ENCODE measurements at places on chromosomes 7 and 10. TPM values are rescaled to one million over a fixed set of nuclear protein-coding genes. Genes with fewer than 3 reads are reported as not detected.

DNA sequence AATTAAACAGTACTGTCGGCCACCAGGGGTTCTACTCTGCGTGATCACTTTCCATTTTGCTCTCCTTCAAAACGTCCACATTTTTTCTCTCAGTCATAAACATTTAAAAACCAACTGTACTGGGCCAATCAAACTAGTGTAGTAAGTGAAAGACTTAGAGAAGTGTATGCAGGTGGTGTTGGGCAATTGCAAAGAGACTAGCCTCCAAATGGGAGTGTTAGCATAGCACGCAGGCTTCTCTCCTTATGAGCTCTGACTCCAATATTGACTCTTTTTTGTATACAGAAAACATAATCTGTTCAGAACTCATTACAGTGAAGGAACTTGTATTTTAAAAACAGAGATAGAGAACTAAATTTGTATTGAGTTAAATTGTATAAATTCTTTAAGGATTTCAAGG lies 150.6 kb downstream of the SDK1 start:
- H3K36me3 ChIP-seq = no peaks in the 10 kb centered on the region
- no peaks in the 10 kb centered on the region for H3K27me3 ChIP-seq

DNA sequence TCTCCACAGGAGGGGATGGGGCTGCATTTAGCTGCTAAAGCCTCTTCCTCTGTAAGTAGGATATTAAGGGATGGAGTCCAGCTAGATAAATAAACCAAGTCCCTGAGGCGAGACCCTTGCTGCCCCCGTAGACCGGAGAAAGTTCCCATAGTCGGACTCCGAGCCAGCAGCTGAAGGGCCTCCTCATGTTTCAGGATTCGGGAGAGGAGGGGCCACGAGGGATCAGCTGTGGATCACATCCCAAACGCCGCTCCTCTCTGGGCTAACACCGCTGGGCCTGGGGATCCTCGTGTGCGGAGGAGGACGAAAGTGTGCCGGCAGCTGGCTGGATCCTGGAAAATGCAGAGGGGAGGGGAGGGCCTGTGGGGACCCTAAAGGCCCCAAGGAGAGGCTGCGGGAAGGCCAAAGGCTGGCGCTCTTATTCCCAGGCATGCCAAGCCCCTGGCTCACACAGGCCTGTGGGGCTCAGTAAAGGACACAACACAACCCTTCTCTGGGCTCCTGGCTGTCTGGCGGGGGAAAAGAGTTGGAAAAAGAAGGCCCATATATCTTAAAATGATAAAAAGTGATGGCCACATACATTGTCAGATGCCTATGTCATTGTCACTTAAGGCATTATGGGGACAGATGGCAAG lies 82.5 kb upstream of the TMEM72 start:
- H3K27me3 ChIP-seq = no peaks in the 10 kb centered on the region
- DNase-seq = no peak
- H3K4me1 ChIP-seq = no peaks in the 10 kb centered on the region

- no peak overlapping the region for H3K4me3 ChIP-seq
- H3K4me1 ChIP-seq = peaks cover 7% of the 10 kb centered on the region
- no peaks in the 10 kb centered on the region for H3K27me3 ChIP-seq
- H3K36me3 ChIP-seq = no peaks in the 10 kb centered on the region
- no peak for DNase-seq
- no peak overlapping the region for H3K27ac ChIP-seq
Observed at GRCh38 chr10:96415891-96416554, 57.2 kb upstream of the OPALIN start.

- no peak for DNase-seq
- H3K27ac ChIP-seq = no peak overlapping the region
- no peaks in the 10 kb centered on the region for H3K4me1 ChIP-seq
- H3K4me3 ChIP-seq = no peak overlapping the region
Observed at GRCh38 chr10:103828107-103828506, 27.3 kb downstream of the SH3PXD2A start.

DNA sequence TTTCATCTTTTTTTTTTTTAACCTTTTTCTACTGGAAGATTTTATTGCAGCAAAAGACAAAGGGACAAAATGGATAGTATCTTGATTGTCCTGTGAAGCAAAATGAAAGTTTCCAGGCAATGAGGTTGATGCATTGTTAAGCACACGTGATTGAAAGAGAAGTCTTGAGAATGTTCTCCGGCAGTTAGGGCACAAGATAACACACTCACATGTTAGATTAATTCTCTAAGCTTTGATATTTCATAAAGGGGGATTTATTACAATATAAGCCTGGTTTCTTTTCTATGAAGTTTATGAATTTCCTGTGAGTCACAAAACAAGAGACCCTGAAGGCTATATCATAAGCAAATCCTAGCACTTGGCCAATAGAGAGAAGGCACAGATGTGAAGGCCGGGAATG lies 93.4 kb upstream of the ARMC3 start:
- no peaks in the 10 kb centered on the region for H3K36me3 ChIP-seq
- no peaks in the 10 kb centered on the region for H3K27me3 ChIP-seq
- H3K4me3 ChIP-seq = no peak overlapping the region
- H3K4me1 ChIP-seq = peaks cover 3% of the 10 kb centered on the region
- H3K27ac ChIP-seq = no peak overlapping the region
- no peak for DNase-seq

DNA sequence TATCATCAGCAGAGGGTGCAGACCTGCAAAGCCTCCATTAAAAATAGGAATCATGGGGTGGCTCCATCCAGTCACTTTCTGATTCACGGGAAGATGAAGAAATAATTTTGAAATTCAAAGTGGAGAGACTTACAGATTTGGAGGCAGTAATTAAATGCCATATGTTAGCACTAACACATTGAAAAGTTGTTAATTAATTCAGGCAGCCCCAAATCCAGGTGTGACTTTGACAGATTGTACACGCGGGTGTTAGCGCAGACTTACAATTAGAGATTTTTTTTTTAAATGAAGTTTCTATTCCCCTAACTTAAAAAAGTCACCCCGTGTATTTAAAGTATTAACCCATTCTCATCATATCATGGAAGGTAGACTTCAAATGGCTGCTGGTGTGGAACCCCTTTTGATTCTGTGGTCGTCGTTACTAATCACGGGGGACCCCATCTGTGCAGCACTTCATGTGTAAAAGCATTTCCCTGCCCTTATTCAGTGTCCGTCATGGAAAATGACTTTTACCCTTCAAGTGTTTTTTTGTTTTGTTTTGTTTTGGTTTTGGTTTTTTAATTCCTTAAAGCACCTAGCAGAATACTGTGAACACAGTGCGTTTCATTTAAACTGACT lies 235.8 kb downstream of the CELF2 start:
- H3K36me3 ChIP-seq = no peaks in the 10 kb centered on the region
- DNase-seq = no peak
- no peak overlapping the region for H3K4me3 ChIP-seq
- H3K27ac ChIP-seq = no peak overlapping the region
- no peaks in the 10 kb centered on the region for H3K27me3 ChIP-seq

WEE2 gene
- not detected for total RNA-seq

GLRX3 gene
- total RNA-seq = 43.1 TPM

TMEM178B gene
- total RNA-seq = 0.92 TPM

DNA sequence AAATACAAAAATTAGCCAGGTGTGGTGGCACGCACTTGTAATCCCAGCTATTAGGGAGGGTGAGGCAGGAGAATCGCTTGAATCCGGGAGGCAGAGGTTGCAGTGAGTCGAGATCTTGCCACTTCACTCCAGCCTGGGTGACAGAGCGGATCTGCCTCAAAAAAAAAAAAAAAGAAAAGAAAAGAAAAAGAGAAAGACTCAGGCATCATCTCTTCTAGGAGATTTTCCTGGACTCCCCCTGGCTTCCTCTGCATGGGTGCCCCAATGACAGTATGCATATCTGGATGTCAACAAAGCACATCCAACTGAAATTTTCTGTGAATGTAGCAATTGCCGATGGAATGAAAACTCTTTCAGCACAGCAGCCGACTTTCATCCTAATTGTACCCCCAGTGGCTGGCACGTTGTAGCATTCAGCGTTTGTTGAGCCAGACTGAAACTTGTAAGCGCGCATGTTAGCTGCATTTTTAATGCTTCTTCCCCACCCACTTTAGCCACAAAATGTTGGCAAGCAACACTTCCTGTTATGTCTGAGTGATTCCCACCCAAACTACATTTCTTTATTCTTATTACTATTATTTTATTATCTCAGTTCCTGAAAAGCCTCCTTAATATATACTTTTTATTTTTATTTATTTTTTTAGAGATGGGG lies 70.2 kb downstream of the PRTFDC1 start:
- no peak for DNase-seq
- H3K4me3 ChIP-seq = no peak overlapping the region
- H3K27me3 ChIP-seq = no peaks in the 10 kb centered on the region
- no peaks in the 10 kb centered on the region for H3K36me3 ChIP-seq
- H3K4me1 ChIP-seq = no peaks in the 10 kb centered on the region
- no peak overlapping the region for H3K27ac ChIP-seq

PLEKHS1 gene
- 0.14 TPM for total RNA-seq

- no peak overlapping the region for H3K27ac ChIP-seq
- no peaks in the 10 kb centered on the region for H3K27me3 ChIP-seq
- no peak overlapping the region for H3K4me3 ChIP-seq
- no peaks in the 10 kb centered on the region for H3K36me3 ChIP-seq
- H3K4me1 ChIP-seq = no peaks in the 10 kb centered on the region
Observed at GRCh38 chr10:52865213-52865612, 92.6 kb upstream of the MBL2 start.

TMEM196 gene
- not detected for total RNA-seq

DNA sequence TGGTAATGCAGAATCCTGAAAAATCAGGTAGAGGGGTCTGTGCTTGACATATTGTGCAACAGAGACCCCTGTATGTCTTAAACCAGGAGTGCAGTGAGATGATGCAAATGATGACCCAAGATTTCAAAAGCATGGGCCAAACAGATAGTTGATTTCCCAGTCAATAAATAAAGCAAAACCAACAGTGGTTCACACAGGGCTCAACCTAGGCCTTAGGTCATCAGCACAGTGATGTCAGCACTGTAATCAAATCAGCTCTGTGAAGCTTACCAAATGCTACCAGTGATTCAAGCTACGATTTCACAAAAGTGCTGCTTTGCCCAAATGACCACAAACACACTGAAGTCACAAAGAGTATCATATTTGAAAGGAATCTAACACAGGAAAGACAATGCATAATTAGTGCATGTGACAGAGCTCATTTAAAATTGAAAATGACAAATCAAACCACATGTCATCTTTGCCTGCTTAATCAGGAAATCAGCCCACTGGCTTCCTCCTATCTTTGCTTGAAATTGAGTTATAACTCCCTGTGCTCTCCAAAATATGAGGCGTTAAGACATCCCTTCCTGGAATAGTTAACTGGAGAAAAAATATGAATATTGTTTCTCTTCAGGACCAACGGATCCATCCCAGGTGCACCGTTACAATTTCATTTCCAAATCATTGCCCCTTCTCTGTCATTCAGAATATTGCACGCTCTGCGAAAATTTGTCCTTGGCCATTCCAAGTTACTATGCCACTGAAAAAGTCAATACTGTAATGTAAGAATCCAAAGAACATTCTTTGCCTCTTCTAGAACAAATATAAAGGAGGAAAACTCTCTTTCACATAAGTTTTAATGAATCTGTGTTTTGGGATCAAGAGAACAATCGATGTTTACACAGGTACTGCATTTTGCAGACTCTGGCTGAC lies 41.9 kb upstream of the ASL start:
- H3K27me3 ChIP-seq = no peaks in the 10 kb centered on the region
- no peaks in the 10 kb centered on the region for H3K36me3 ChIP-seq
- no peaks in the 10 kb centered on the region for H3K4me1 ChIP-seq
- H3K27ac ChIP-seq = no peak overlapping the region
- H3K4me3 ChIP-seq = no peak overlapping the region

DNA sequence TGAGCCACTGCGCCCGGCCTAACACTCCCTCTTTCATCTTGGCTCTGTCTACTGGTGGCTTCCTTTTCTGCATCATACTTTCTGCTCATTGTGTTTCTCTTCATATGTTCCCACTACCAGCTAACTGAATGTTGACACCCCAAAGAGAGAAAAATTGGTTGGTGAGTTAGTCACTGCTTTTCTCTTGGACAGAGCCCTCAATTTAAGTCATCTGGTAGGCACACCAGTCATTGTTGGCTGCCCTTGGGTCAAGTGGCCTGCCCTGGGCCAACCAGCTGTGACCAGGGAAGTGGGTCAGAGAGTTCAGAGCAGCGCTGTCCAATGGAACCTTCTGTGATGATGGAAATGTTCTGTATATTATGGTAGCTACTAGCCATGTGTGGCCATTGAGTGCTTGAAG lies 52.0 kb downstream of the GRK5 start:
- no peak overlapping the region for H3K27ac ChIP-seq
- H3K4me3 ChIP-seq = no peak overlapping the region
- no peaks in the 10 kb centered on the region for H3K36me3 ChIP-seq
- DNase-seq = no peak

Measured in thoracic aorta (tissue), 2 donors.